ENCODE measurements at places on chromosomes 6 and 20. TPM values are rescaled to one million over a fixed set of nuclear protein-coding genes. Genes with fewer than 3 reads are reported as not detected.
A peak's percentile ranks its signal among the peaks of the same experiment; 100 is the strongest.

DNA sequence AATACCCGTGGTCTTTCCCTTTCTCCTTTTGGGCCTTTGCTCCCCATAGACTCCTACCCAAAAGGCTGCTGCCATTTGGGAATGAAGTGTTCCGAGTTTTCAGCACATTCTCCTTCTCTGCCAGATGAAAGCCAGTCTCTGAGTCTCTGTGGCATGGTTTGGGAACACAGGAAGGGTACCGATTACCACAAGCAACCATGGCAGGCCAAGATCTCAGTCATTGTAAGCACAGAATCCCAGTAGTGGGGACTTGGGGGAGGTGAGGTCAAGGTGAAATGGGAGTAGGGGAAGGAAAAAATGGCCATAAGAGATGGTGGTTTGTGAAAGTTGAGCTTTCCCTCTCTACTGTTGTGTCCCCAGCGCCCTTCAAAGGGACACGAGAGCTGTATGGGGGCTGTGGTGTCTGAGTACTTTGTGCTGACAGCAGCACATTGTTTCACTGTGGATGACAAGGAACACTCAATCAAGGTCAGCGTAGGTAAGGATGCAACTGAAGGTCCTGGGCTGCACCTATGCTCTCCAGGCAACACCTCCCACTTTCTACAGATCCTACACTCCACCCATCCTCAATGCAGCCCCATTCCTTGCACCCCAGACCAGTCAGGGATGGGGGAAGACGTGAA is 4.1 kb downstream of the CFB start:
- peaks cover 5% of the 10 kb centered on the region for H3K4me1 ChIP-seq
- peaks cover 32% of the 10 kb centered on the region for H3K36me3 ChIP-seq
- H3K27me3 ChIP-seq = peaks cover 4% of the 10 kb centered on the region
- H3K27ac ChIP-seq = no peak overlapping the region
- DNase-seq = no peak

- no peaks in the 10 kb centered on the region for H3K4me1 ChIP-seq
- H3K36me3 ChIP-seq = no peaks in the 10 kb centered on the region
- no peak overlapping the region for H3K27ac ChIP-seq
Observed at GRCh38 chr20:17423782-17424181, 107.4 kb downstream of the BFSP1 start.

- DNase-seq = no peak
- H3K27ac ChIP-seq = no peak overlapping the region
- H3K4me1 ChIP-seq = no peaks in the 10 kb centered on the region
- H3K36me3 ChIP-seq = no peaks in the 10 kb centered on the region
Observed at GRCh38 chr20:24146231-24146634, 157.7 kb upstream of the GGTLC1 start.

- no peak for DNase-seq
- H3K4me1 ChIP-seq = peaks cover 1% of the 10 kb centered on the region
- no peak overlapping the region for H3K27ac ChIP-seq
- no peaks in the 10 kb centered on the region for H3K27me3 ChIP-seq
- H3K4me3 ChIP-seq = no peak overlapping the region
Observed at GRCh38 chr20:32872266-32872665, 13.5 kb downstream of the EFCAB8 start.

- no peaks in the 10 kb centered on the region for H3K4me1 ChIP-seq
- H3K27ac ChIP-seq = no peak overlapping the region
- peak; percentile 30 for DNase-seq
- no peak overlapping the region for H3K4me3 ChIP-seq
- no peaks in the 10 kb centered on the region for H3K36me3 ChIP-seq
- no peaks in the 10 kb centered on the region for H3K27me3 ChIP-seq
Observed at GRCh38 chr6:6676910-6677441, 88.5 kb downstream of the LY86 start.

Gene JAG1
- 8.8 TPM for total RNA-seq

Gene BMP2
- not detected for total RNA-seq

Gene MUC21
- not detected for total RNA-seq

Gene GINS1
- 85.0 TPM for total RNA-seq

Gene L3MBTL3
- total RNA-seq = 9.8 TPM

Gene ZNF165
- 0.68 TPM for total RNA-seq

All from SJCRH30 (cell line).